ENCODE measurements at places on chromosomes 2 and 18. TPM values are rescaled to one million over a fixed set of nuclear protein-coding genes. Genes with fewer than 3 reads are reported as not detected.

The DYNAP gene
- total RNA-seq, result not detected

The DNER gene
- total RNA-seq, result 11.3 TPM

The CHRNA1 gene
- total RNA-seq, result not detected

The SCG2 gene
- total RNA-seq, result 13.3 TPM

The SERPINB3 gene
- total RNA-seq, result 464 TPM

DNA sequence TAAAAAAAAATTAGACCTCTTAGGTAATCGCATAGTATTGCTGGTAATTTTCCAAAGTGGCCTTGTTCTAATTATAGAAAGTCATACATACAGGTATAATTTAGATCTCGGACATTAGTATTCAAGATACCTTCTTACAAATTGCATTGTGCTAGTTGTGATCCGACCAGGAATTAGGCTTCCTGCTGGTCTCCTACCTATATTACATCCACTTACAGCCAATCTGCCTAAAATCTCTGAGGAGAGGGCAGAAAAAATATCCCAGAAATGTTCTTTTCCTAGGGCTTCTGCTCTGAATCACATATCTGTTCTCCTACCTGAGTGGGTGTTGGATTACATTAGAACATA, 314.7 kb upstream of the GULP1 start:
- no peak for DNase-seq

DNA sequence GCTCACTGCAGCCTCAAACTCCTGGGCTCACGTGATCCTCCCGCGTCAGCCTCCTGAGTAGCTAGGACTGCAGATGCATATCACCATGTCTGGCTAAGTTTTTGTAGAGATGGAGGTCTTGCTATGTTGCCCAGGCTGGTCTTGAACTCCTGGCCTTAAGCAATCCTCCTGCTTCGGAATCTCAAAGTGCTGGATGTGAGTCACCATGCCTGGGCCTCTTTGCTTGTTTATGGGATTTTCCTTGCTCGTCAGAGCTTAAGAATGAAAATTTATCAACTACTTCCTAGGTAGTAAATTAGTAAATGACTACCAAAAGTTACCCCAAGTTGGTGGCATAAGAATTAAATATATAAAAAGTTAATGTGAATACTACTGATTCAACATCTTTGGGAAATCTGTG, 51.0 kb downstream of the ACTR3 start:
- DNase-seq, result no peak

DNA sequence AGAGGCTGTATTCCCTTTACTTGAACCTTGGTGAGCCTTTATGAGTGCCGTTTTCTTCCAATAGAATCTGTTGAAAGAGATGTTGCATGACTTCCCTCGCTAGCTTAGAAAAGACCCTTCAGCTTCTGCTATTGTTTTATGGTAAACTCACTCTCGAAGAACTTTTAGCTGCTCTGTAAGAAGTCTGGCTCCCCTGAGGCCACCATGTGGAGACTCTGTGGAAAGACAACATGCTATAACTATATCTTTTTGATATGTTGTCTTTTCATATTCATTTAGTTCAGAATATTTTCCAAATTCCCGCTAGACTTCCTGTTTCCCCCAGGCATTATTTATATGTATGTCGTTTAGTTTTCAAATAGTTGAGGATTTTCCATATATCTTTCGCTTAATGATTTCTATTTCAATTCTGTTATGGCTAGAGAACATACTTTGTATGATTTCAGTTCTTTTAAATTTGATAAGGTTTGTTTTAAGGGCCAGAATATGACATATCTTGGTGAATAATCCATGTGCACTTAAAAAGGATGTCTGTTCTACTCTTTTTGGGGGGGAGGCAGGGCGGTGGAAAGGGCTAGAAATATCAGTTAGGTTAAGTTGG, 64.1 kb downstream of the PTPN4 start:
- no peak for DNase-seq

- DNase-seq, result no peak
Observed at GRCh38 chr2:191521608-191522208, 156.2 kb upstream of the NABP1 start.

DNA sequence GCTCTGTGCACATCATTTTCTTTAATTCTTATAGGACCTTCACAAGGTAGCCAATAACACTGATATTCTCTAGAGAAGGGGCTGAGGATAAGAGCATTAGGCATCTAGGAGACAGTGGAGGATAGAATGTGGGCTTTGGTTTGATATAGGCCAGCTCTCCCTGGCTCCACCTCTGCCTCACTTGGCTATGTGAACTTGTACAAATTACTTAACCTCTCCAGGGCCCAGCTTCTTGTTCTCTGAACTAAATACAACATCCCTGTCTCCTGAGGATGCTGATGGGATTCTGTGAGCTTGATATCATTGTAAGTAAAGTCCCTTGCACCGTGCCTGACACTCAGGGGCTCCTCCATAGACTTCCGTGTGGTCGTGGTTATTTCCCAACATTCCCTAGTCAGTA, 87.3 kb downstream of the ACOXL start:
- no peak for DNase-seq

GRCh38 chr2:100754951-100755350, 65.0 kb upstream of the NPAS2 start:
- DNase-seq, result no peak

GRCh38 chr2:18991177-18992168, 366.9 kb downstream of the OSR1 start:
- DNase-seq, result no peak

- no peak for DNase-seq
Observed at GRCh38 chr2:26314243-26314642, 31.7 kb upstream of the SELENOI start.

Measured in vagina (tissue), 2 donors.